ENCODE measurements at places on chromosomes 4 and X.

GRCh38 chr4:113835005-113835404, 73.5 kb upstream of the CAMK2D start:
- no peak for DNase-seq

DNA sequence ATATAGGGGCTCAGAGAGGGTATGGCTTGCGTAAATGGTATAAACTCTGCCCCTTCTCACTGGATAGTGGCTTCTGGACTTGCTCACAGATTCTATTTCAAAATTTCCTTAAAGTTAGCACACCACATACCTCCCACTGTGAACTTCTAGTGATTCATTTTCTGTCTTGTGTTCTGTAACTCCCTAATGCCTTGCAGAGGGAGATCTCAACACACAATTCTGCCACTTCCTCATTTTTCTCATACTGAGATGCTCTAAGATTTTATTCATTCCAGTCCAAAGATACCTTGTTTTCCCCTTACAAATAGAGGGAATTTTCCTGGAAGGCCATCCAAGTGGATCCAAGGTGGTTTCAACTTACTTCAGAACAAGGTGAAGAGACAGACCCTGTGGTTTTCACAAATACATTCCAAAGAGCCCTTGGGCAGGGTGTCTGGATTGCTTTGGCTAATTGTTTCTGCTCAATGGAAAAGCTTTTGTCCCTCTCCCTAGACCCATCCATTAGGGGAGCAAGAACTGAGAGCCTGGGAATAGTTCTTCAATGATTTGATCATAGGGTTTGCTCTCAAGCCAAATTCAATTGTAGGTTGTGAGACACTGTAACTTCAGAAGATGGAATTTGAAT, 52.1 kb upstream of the CAPN6 start:
- DNase-seq = no peak

GRCh38 chr4:155712846-155713245, 46.0 kb upstream of the GUCY1B1 start:
- no peak for DNase-seq

DNA sequence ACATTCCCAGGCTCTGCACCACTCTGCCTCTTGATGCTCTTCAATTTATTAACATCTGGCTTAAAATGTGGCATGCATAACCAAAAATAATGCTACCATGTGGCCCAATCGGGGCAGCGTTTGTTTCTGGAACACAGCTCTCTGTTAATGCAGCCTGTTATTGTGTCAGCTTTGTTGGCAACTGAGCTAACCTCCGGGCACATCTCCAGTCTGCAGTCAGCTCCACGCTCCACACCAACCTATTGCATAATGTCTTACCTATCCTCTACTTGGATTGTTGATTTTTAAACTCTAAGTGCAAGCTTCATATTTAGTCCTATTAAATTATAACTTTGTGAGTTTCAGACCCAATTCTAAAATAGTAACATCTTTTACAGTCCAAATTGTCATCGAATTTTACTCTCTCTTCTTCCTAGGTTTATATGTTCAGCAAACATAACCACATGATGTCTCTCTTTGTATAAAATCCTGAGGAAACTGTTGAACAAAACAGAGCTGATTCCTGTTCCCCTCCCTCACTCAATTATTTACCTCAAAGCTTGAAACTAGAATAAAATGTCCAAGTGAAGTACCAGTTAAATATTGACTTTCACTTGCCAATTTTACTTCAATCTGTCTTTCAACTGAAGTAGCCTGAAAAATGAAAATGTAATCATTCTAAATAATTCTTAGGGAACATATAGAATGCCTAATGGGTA, 92.2 kb upstream of the RAPGEF2 start:
- no peak for DNase-seq

DNA sequence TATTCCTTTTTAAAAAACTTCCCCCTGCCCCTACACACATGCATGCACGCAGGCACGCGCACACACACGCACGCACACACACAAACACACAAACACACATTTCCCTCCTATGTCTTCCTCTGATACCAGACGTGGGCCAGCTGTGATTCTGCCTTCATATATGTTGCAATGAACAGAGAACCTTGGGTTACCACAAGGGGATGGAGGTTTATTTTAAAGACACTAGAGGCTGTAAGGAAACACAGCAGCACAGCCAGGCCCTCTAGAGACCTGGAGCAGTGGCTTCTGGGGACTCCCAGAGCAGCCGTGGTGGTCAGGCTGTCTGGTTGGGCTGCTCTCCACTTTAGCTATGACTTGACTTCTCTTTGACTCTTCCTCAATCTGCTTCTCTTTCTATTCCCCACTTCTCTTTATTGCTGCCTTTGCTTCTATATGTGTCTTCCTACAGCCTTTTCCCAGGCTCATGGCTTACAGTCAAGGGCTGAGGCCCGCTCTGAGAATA, 3.2 kb upstream of the TLR10 start:
- no peak for DNase-seq

DNA sequence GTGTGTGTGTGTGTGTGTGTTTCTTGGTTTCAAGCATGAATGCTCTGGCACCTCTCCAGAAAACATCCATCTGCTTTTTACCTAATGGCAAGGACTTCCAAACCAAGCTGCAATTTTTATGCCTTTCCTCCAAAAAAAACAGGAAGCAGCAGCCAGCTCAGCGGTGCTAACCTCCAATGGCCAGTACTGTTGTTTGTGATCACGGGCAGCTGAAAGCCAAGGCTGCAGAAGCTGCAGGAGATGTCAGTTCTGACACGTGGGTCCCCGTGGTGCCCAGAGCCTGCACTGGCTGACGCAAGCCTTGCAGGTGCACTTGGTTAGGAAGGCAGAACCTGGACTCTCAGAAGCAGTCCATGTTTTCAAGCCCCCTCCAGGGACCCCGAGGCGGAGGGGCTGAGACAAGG, 313.6 kb upstream of the DDX53 start:
- no peak for DNase-seq

All from NT2/D1 (cell line).